Inflammatory macrophage treated with lipopolysaccharide for 4 hours (primary cell): ENCODE measurements at places on chromosomes 1 and 21.
A peak's percentile ranks its signal among the peaks of the same experiment; 100 is the strongest.

GRCh38 chr21:46125846-46126301 lies 28.0 kb downstream of the COL6A2 start:
- no peak for DNase-seq

DNA sequence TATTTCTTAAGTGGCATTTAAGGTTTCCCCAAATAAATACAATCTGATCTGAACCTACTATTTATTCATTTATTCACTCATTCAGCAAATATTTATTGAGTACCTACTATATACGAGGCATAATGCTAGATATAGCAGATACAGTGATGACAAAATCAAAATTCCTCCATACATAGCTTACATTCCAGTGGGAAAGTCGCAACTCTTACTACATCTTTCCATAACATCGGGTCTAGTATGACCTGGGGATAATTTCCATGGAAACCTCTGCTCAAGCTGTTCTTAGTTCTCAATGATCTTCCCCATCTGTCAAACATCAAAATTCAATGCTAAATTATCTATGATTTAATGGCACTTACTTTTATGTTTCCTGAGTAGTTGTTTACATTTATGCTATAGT lies 70.8 kb upstream of the PRKACB start:
- DNase-seq = no peak

GRCh38 chr1:244353551-244354091 lies 98.1 kb downstream of the ADSS2 start:
- peak; percentile 100 for DNase-seq

GRCh38 chr21:28953247-28953646 lies 39.4 kb downstream of the LTN1 start:
- DNase-seq = no peak

GRCh38 chr1:233620065-233620464 lies 6.2 kb downstream of the KCNK1 start:
- no peak for DNase-seq

DNA sequence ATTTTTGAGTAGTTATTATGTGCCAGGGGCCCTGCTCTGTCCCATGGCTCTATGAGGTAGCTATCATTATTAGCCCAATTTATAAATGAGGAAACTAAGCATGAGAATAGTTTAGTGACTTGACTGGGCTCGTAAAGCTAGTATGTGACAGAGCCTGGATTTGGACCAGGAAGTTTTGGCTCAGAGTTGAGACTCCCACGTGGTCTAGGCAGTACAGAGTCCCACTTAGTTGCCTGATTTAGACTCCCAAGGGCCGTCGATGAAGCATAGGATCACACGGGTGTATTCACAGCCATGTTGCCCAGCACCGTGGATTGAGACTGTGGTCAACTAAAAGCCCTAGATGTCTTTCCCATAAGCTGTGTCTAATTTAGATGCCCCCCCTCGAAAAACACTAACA lies 81.7 kb downstream of the DDX20 start:
- no peak for DNase-seq

- DNase-seq = no peak
These were observed 21.6 kb upstream of the PLEKHM2 start for GRCh38 chr1:15662477-15662876.

DNA sequence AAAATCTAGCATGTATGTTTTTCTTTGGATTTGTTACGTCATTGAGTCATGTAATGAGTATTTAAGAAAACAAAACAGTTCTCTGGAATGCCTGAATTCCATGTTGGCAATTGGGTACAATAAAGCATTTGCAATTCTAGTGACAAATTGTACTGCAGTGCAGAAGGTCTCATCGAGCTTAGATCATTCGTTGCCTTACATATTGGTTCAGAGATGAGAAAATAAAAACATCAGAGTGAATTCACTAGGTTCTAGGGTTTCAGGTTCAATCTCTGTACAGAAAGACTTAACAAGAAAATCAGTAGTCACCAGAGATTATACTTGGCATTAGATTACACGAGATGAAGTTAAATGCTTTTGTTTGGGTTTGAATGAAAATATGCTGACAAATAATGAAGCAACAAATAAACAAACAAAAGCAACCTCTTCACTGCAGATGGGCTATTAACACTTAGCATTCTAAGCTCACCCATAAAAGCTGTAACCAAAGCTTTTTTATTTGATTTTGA lies 124.7 kb downstream of the RYR2 start:
- DNase-seq = no peak
